ENCODE measurements at places on chromosomes 11 and 22. TPM values are rescaled to one million over a fixed set of nuclear protein-coding genes. Genes with fewer than 3 reads are reported as not detected.

DNA sequence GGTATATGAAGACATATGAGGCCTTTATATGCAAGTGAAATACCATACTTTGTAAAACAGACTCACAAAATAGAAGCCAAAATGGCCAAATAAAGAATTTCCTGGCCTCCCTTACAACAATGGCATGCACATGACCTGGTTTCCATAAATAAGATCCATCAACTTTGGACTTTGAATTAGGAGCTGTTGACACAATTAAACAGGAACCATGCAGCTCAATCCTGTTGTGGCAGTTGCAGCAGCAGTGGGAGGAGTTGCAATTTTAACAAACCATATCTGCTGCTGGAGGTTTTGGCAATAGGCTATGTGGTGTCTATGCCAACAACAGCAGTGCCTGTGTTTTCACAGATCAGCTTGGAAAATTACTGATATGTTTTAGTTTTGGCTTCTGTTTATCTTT is 818.6 kb downstream of the FAM181B start:
- DNase-seq = no peak

- DNase-seq = peak; percentile 11
Observed at GRCh38 chr11:2249189-2249916, 21.0 kb downstream of the ASCL2 start.

The ST14 gene
- 2.4 TPM for total RNA-seq

DNA sequence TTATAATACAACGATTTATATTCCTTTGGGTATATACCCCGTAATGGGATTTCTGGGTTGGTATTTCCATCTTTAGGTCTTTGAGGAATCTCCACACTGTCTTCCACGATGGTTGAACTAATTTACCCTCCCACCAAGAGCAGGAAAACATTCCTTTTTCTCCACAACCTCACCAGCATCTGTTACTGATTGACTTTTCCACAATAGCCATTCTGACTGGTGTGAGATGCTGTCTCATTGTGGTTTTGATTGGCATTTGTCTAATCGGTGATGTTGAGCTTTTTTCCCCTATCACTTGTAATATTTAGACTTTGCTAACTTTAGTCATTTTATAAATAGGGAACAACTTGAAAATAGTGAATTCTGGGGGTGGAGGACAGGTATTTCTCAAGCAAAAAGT is 58.1 kb downstream of the PPFIA1 start:
- no peak for DNase-seq

- no peak for DNase-seq
Observed at GRCh38 chr11:111761036-111761435, 5.2 kb downstream of the PPP2R1B start.

- peak; percentile 31 for DNase-seq
Observed at GRCh38 chr11:60265373-60266214, 14.9 kb upstream of the MS4A4A start.

GRCh38 chr11:108147150-108147549 is 25.8 kb downstream of the ACAT1 start:
- no peak for DNase-seq

- DNase-seq = no peak
Observed at GRCh38 chr11:108551651-108552462, 41.7 kb downstream of the EXPH5 start.

The AIFM3 gene
- 1.6 TPM for total RNA-seq

GRCh38 chr11:11444804-11445131 is 91.7 kb upstream of the CSNK2A3 start:
- DNase-seq = no peak

GRCh38 chr22:33083212-33083611 is 25.0 kb upstream of the SYN3 start:
- DNase-seq = no peak

GRCh38 chr22:44587737-44588310 is 89.8 kb upstream of the RTL6 start:
- DNase-seq = no peak

The YPEL4 gene
- 1.4 TPM for total RNA-seq

- DNase-seq = no peak
Observed at GRCh38 chr11:12528487-12528886, 145.7 kb upstream of the TEAD1 start.

The UBQLN3 gene
- 283 TPM for total RNA-seq

The B3GAT1 gene
- total RNA-seq = 4.3 TPM

The CD6 gene
- total RNA-seq = 0.87 TPM

GRCh38 chr11:114036958-114037357 is 22.6 kb upstream of the ZBTB16 start:
- DNase-seq = no peak

- DNase-seq = no peak
Observed at GRCh38 chr11:116073854-116074837, 569.9 kb upstream of the CADM1 start.

The SYT13 gene
- total RNA-seq = 1.4 TPM

The SOX10 gene
- total RNA-seq = 5.4 TPM

GRCh38 chr11:23143022-23143421 is 282.7 kb upstream of the CCDC179 start:
- no peak for DNase-seq

The PSMD13 gene
- total RNA-seq = 128 TPM

DNA sequence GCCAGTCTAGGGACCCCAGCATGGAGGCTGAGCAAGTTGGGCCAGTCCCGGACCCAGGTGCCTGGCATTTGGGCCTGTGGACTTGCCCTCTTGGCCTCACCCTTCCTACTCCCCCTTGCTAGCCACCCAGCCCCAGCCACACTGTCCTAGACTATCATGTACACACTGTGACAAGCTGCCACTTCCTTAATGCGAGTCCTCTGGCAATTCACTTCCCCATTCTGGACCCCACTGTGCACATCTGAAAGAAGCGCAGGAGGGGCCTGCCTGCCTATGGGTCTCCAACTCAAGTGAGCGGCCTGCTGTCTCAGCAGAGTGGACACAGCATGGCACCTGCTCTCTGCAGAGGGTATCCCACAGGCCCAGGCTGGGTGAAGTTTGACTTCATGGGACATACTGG is 68.5 kb upstream of the LMO1 start:
- DNase-seq = no peak

The CD151 gene
- total RNA-seq = 195 TPM

- DNase-seq = no peak
Observed at GRCh38 chr11:8291421-8292350, 28.0 kb upstream of the LMO1 start.

DNA sequence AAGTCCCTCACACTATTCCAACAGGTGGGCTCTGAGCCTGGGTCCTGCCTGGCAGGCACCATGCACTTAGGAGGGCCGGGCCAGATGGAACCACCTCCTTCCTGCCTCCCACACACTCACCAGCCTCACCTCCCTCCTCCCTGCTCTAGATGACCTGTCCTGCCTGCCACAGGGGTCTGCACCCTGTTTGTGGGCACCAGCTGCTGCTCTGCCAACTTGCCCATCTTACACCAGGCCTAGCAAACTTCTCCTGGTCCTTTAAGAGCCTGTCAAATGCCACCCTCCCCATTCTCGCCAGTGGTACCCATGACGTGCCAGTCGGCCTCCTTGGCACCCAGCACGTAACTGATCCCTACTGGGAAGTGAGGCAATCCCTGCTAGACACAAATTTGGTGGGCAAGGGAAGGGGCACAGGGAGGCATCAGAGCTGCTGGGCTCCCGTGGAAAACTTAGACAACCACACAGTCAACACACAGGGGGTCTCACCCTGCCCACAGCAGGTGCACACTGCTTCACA is 3.1 kb downstream of the MOB2 start:
- DNase-seq = no peak

DNA sequence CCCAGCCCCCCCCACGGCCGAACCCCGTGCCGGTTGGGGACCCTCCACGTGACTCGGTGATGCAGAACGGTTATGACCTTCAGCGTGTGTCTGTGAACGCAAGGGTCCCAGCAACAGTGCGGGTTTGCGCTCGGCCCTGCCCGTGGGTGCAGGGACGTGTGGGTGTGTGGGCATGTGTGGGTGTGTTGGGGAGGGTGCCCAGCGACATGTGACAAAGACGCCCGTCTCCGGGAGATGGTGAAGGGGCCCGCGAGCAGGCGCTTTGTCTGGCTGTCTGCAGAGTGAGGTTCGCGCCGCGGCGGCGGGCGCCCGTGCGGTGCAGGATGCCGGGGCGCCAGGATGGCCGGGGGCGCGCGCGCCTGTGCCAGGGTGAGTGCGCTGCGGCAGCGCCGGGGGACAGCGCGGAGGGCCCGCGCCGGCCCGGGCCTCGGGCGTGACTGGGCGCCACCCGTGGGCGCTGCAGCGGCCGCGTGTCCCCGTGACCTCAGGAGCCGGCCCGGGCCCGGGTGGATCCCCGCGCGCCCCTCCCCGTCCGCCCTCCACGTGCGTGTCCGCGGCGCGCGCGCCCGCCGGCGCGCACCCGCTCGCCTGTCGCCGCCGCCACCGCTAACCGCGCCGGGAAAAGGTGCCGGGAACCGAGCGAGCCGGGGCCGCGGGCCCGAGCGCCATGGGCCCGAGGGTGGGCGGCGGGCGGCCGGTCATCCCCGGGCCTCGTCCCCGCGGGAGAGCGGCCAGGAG is at the start of gene LRFN4:
TSS of gene LRFN4 (plus strand) at position 569 of the 738 bp plus-strand sequence. CDS start 681 bp downstream, outside the sequence.
- peak; percentile 48 for DNase-seq

DNA sequence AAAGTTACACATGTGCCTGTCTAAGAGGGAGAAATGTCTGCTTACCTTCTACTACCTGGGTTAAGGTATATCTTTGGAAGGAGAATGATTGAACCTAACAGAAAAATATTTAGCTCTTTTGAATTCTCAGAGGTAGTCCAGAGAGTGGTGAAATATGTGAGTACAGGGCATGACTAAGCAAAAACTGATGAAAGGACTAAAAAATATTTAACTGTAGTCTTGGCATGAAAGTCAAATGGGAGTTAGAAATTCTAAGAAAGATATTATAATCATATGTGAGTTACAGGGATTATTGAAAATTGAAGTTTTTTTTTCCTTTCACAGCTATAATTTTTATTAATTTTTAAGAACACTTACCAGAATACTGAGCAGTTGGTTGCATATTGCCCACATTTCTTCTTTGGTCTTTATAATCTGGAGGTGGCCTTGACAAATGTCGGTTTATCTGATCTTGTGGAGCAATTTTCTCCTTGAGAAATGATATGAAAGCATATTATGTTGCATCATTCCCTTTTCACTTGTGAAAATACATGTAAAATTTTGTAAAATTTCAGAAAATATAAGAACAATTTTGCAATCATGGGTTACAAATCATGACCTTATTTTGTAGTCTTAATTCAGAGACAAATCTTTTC is 61.4 kb upstream of the MTMR2 start:
- no peak for DNase-seq

The TRIM34 gene
- 6.5 TPM for total RNA-seq

GRCh38 chr11:120220747-120221037 is 9.9 kb downstream of the OAF start:
- no peak for DNase-seq

The TIGD3 gene
- total RNA-seq = 5.3 TPM

DNA sequence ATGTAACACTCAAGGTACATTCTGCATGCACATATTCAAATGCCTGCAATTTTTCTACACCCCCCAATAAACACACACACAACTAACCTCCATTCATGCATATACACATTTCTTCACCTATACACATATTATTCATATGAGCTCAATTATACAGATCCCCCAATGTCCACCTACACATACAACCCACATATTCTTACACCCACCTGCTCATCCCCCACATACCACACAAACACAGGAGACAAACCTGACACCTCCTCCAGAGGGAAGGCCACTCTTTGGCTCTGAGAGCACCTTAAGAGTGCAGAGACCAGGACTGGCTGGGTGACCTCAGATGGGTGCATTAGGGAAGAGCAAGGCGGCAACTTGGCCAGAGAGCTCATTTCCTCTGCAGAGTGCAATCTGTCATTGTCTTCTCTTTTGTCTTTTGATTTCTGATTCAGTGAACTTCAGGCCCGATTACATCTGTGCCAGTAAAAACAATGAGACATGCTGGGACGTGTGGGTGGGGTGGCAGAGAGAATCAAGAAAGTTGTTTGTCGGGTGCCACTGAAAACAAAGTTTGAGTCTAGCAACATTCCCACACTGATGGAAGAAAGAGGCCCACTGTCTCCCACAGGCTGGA is 208.4 kb downstream of the NXPE2 start:
- DNase-seq = no peak

The LRRC56 gene
- total RNA-seq = 11.6 TPM

DNA sequence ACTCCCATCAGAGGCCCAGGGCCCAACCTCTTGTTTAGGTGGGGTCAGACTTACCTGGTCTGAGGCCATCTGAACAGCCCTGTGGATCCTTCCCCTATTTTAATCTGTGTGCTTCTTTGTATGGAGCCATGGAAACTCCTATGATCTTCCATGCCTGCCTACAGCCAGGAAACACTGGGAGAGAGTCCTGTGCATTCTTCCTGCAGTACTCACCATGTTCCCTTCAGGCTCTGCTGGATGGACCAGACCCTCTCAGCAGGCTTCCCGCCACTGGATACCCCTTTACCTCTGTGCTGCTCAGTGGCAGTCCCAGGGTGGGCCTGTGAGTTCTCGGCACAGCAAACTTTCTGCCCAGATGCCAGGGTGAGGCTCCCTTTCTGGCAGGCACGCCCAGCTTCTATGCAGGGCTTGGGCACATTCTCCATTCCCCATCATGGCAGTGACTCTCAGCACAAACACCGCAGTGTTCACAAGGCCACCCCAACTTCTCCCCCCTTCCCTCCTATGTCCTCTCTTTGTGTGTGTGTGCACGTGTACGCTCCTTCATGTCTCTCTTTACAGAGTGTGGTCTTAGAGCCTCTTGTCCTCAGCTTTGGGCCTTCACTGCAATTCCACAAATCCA is 34.8 kb downstream of the NEU3 start:
- no peak for DNase-seq

- DNase-seq = no peak
Observed at GRCh38 chr22:19998991-19999820, 17.4 kb downstream of the ARVCF start.

GRCh38 chr11:30911247-30911646 is 325.1 kb upstream of the MPPED2 start:
- DNase-seq = no peak

- DNase-seq = no peak
Observed at GRCh38 chr11:2108675-2109491, 30.3 kb downstream of the IGF2 start.

GRCh38 chr11:19602891-19603290 is 109.7 kb upstream of the NAV2 start:
- no peak for DNase-seq

GRCh38 chr11:13883042-13883441 is 79.5 kb upstream of the SPON1 start:
- no peak for DNase-seq

- no peak for DNase-seq
Observed at GRCh38 chr11:119029069-119029339, 1.7 kb downstream of the SLC37A4 start.

Data from testis (tissue), 5 donors.